Kidney (tissue), 22 donors: ENCODE measurements at places on chromosomes 2 and 18. TPM values are rescaled to one million over a fixed set of nuclear protein-coding genes. Genes with fewer than 3 reads are reported as not detected.

- no peaks in the 10 kb centered on the region for H3K27me3 ChIP-seq
- H3K36me3 ChIP-seq, result no peaks in the 10 kb centered on the region
- no peak overlapping the region for H3K4me3 ChIP-seq
- peak overlapping the region; percentile 14 for H3K27ac ChIP-seq
Observed at GRCh38 chr2:118122594-118123281, 34.5 kb downstream of the INSIG2 start.

GRCh38 chr2:201411421-201411820 is 39.8 kb downstream of the TRAK2 start:
- no peak overlapping the region for H3K27ac ChIP-seq
- no peak for DNase-seq
- peaks cover 9% of the 10 kb centered on the region for H3K4me1 ChIP-seq
- H3K36me3 ChIP-seq, result no peaks in the 10 kb centered on the region
- no peak overlapping the region for H3K4me3 ChIP-seq

Gene FSIP2
- polyA plus RNA-seq, result 0.22 TPM

- no peaks in the 10 kb centered on the region for H3K27me3 ChIP-seq
- no peak overlapping the region for H3K4me3 ChIP-seq
- H3K4me1 ChIP-seq, result peaks cover 3% of the 10 kb centered on the region
- no peak overlapping the region for H3K27ac ChIP-seq
- no peak for DNase-seq
Observed at GRCh38 chr2:46091004-46091403, 206.2 kb upstream of the EPAS1 start.
